Calu3 (cell line): ENCODE measurements at places on chromosomes 5 and 9. TPM values are rescaled to one million over a fixed set of nuclear protein-coding genes. Genes with fewer than 3 reads are reported as not detected.

The PCDHGA1 gene
- total RNA-seq = 0.29 TPM in 1 of 2 replicates, not detected in the other

The SPARC gene
- not detected in 2 replicates for total RNA-seq

The GABRA1 gene
- total RNA-seq = not detected in 2 replicates

The SLC34A3 gene
- 0.26 and 0.34 TPM in 2 replicates for total RNA-seq

The MAMDC2 gene
- total RNA-seq = 0.26 and 0.29 TPM in 2 replicates

The EGFLAM gene
- not detected in 2 replicates for total RNA-seq

The SLC6A18 gene
- not detected in 2 replicates for total RNA-seq

The NOL8 gene
- total RNA-seq = 37.1 and 42.9 TPM in 2 replicates

The SPINK4 gene
- not detected in 2 replicates for total RNA-seq

The PIP5KL1 gene
- 0.17 and 1.1 TPM in 2 replicates for total RNA-seq

- no peak for DNase-seq
Measured at GRCh38 chr9:70409280-70409679, 5.2 kb downstream of the KLF9 start.

GRCh38 chr5:87195616-87196015 is 72.1 kb upstream of the RASA1 start:
- DNase-seq = no peak

- DNase-seq = no peak
Measured at GRCh38 chr9:33988219-33988890, 60.3 kb downstream of the UBAP2 start.

DNA sequence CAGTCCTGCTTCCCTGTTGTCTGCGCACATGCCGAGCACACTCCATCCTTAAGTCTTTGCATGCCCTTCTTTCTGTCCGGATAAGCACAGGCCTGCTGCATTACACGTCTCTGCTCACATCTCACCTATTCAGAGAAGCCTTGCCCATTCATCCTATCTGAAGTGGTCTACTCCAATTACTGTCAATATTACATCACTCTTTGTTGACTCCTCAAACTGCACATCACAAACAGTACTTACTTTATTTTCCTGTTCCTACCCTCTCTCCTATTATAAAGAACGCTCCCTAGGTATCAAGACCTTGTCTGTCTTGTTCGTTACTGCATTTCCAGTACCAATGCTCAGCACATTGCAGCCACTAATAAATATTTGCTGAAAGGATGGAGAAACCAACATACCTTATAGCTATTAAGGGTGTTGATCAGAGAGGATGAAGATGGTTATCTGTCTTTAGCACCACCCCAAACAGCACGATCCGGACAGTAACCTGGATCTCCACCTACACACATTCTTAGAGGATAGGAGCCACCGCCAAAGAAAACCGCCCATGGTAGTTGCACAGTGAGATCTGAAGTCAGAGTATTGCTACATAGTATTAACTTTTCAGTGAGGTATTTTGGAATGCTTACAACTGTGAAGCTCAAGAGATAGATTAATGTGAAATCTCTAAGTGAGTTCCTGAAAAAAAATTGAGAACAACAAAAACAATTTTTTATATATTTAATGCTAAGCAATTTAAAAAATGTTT is 1.6 kb upstream of the PRRC1 start:
- no peak for DNase-seq

DNA sequence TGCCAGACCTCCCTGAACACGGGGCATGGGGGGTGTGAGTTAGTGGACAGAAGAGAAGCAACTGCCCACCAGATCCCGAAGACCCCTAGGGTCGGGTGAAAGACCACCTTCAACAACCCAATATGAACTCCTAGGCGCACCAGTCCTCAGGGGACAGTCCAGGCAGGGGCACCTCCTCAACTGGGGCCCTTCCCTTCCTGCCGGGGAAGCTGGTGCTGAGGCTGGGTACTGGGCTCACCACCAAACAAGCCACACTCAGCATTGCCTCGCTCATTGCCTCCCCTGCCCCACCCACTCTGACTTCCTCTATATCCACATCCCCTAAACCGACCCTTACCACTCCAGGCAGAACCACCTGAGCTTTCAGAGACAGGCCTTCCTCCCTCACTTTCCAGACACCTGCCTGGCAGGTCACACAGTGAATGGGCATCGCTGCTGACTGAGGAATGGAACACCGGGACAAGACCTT is 42.5 kb downstream of the SEMA4D start:
- no peak for DNase-seq

DNA sequence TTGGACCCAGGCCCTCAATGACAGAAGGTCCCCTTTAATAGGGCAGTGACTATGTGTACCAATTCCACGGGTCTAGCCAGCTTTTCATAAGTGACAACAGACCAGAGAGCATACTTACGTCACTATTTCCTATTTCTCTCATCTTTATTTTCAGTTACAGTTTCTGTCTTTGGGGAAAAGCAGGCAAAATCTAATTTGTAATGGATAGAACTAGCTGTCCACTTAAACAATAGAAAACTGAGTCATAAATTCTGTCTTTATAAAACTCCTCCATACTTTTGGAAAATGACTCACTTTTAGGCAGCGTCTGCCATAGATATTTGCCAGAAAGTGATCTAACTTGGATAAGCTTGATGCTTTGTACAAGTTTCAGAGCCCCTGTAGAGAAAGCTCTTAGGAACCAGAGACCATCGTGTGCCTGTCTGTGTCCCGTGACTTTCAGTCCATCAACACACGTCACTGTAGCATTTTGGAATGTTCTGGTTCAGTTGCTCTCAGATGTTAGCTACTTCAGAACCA is 101.9 kb downstream of the F2RL2 start:
- DNase-seq = no peak

- no peak for DNase-seq
Measured at GRCh38 chr9:113868501-113868900, 7.6 kb upstream of the ZNF618 start.

- no peak for DNase-seq
Measured at GRCh38 chr9:20015427-20015931, 226.6 kb upstream of the SLC24A2 start.

DNA sequence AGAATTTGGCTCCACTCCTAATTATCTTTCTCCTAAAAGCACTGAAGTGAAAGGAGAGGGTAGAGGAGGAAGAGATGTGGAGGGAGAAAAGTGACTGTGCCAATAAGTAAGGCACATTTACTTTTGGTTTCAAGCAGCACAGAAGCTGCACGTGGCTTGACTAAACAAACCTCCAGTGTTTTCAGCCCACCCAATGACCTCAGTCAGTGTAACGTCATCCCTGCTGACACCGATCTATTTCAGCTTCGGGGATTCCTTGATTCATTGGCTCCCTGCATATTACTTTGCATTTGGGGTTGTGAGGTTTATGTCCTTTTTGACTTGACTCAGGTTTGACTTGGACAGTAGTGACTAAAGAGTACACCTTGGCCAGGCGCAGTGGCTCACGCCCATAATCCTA is 35.6 kb upstream of the NIM1K start:
- DNase-seq = no peak

DNA sequence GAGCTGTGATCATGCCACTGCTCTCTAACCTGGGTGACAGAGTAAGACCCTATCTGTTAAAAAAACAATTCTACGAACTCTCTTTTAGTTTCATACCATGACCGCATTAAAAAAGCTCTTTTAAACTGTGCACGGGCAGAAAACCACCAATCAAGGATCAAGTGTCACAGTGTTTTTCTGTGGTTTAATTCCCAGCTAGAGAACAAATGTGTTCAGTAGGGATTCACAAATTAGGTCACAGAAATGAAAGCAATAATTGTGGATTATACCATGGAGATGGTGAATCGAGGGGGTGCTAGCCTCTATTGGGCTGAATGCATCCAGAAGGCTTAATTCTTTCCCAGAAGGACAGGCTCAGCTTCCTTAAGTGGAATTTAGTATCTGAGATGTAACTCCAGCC is 79.1 kb downstream of the ATG10 start:
- DNase-seq = no peak

DNA sequence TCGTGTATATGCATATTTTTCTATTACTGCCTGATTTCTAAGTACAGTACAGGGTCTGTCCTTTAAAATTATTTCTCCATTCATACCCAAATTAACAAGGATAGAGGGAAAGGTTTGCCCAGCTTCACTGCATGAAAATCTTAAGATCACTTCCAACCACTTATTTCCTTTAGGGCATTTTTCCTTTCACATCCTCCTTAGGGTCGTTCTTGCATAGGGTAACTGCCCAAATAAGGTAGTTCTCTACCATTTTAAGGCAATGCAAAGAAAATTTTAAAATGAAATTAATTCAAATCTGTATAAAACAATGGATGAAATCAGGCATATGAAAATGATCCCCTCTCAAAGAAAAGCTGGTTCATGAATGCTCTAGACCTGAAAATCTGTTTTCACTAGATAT is 4.1 kb upstream of the CDC20B start:
- no peak for DNase-seq

GRCh38 chr9:75001719-75002421 is 26.2 kb downstream of the CARNMT1 start:
- peak; percentile 4 for DNase-seq

GRCh38 chr9:87436716-87437115 is 61.0 kb upstream of the DAPK1 start:
- DNase-seq = no peak

DNA sequence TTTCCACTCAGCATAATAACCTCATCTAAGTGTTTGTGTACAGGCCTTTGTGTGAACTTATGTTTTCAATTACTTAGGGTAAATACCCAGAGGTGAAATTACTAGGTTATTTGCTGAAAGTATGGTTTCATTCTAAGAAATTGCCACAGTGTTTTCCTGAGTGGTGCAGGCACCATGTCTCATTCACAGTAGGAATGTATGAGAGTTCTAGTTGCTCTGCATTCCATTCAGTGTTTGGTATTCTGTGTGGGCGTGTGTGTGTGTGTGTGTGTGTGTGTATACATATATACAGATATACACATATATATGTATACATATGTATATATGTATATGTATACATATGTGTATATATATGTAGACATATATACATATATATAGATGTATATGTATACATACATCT is 8.8 kb upstream of the SVEP1 start:
- no peak for DNase-seq

- DNase-seq = no peak
Measured at GRCh38 chr9:136147890-136148714, 29.4 kb upstream of the TMEM250 start.

DNA sequence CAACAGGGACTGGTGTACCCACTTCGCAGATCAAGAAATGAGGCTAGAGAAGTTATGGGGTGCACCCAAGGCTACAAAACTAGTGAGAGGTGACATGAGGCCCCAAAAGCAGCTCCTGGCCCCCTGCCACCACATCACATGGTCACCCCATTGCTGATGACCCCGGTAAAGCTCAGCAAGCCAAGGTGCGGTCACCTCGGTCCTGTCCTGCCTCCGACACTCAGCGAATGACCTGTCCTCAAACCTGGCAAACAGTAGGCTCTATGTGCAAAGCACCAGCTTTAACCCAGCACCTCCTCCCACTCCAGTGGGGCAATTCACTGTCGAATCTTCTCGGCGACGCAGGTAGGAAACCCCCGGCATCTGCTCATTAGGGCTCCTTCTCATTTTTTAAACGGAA is 307.4 kb downstream of the RAB3C start:
- no peak for DNase-seq

DNA sequence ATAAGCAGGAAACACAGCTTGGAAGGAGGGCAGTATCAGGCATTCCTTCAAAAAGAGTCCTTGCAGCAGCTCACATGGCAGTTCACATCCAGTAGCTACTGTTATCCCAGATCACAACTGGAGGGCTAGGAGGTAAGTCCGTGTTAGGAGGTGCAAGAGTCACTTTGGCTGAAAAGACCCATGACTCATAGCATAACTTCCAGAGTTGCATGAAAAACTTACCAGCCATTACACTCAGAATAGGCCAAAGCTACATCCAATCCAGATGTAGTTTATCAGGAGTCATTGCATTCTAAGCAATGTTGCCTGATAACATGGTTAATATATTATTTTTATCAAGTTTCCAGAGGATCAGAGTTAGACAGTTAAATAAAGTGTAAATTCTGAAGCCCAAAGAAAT is 1126.4 kb upstream of the SEMA6A start:
- no peak for DNase-seq

DNA sequence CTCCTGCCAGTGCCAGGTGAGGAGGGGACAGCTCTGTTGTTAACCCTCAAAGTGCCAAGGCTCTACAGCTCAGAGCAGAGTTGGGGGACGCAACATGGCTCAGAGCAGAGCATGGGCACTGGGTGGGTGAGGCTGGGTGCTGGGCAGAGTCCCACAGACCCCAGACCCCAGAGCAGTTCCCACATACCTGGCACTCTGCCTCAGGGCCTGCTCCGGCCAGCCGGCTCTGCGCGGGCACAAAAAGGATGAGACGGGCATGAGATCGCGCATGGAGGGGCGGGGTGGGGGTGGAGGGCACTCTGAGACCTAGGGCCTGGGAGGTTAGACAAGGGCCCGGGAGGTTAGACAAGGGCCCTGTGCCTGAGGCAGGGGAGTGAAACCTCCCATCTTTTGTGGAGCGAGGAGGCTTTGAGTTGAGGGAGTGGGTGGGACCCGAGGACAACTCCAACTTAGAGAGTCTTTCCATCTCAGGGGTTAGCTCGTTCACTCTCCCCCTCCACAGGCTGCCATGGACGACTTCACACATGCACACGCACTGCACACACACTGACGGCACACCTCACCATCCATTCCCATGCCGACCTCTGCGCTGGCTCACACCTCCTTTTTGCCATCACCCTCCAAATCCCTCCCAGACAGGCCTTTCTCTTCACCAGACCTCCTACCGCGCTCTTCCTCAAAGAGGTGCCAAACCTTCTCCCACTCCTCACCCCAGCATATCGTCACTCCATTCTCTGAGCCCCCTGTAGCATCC is 22.0 kb downstream of the PCDH1 start:
- DNase-seq = no peak

- DNase-seq = no peak
Measured at GRCh38 chr5:126969548-126969947, 60.8 kb downstream of the MARCHF3 start.

DNA sequence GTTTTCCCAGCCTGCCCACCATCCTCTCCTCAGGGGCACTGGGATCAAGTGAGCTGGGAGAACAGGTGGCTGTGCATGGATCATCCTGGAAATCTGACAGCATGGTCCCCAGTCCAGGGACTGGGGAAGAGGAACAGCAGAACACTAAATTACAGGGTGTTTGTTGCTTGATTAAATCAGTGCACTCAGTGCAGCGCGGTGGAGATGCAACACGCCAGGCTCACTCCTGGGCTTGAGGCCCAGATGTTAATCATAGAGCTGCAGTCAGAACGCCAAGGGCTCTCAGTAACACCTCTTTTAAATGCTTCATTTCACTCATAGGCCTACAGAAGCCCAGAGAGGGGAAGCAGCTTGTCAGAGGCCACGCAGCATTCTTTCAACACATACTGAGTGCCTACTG is 14.2 kb upstream of the LARP1 start:
- no peak for DNase-seq

DNA sequence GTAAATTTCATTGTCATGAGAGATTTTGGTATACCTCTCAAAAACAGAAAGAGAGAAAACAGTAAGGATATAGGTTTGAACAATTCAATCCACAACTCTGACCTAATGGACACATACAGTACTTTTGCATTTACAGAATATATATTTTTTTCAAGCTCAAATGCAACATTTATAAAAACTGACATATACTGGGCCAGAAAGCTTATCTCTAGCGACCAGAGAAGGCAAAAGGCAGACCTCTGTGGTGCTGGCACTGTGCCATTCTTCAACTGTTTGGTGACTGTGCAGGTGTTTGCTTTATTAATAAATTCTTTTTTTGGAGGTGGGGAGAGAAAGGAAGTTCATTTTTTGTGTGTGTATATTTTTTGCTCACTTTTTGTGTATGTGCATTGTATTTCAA is 6.0 kb upstream of the PLAC8L1 start:
- no peak for DNase-seq
